Thoracic aorta (tissue), 2 donors: ENCODE measurements at places on chromosomes 7 and 10. TPM values are rescaled to one million over a fixed set of nuclear protein-coding genes. Genes with fewer than 3 reads are reported as not detected.

GRCh38 chr7:81268551-81268950, 349.7 kb upstream of the SEMA3C start:
- no peak for DNase-seq

DNA sequence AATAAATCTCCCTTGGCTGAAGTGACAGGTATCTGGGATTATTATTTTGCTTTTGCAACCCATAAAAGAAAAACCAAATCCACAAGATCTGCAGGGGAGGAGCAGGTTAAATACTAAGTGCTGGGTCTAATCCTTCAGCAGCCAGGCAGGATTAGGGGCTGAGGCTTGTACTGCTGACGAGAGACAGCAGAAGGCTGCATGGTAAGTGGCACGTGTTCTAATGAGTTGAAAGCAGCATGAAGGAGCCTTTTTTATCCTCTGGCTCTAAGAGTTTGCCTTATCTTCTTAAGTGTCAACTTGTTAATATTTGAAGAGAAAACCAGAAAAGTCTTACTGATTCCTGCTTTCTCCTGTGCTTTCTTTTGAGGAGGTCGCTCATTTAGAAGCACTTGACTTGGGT, 50.0 kb downstream of the LYZL2 start:
- no peak for DNase-seq

GRCh38 chr7:130304878-130305277, 11.9 kb downstream of the CPA4 start:
- DNase-seq, result no peak

DNA sequence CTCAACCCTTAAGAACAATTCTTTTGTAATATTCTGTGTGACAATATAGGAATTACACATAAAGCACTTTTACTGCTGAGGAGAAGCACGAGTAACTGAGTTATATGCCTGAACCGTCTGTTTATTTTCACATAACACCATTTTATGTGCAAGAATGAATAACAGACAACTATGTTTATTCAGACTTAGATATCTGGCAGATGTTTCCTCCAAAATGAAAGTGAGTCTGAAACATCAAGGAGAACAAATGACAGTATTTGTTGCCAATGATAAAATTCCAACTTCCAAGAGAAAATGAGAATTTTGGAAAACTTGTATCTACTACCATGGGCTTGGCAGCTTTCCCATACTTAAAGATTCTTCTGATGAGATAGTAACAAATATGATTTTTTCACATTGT, 51.4 kb downstream of the DNMBP start:
- no peak for DNase-seq

DNA sequence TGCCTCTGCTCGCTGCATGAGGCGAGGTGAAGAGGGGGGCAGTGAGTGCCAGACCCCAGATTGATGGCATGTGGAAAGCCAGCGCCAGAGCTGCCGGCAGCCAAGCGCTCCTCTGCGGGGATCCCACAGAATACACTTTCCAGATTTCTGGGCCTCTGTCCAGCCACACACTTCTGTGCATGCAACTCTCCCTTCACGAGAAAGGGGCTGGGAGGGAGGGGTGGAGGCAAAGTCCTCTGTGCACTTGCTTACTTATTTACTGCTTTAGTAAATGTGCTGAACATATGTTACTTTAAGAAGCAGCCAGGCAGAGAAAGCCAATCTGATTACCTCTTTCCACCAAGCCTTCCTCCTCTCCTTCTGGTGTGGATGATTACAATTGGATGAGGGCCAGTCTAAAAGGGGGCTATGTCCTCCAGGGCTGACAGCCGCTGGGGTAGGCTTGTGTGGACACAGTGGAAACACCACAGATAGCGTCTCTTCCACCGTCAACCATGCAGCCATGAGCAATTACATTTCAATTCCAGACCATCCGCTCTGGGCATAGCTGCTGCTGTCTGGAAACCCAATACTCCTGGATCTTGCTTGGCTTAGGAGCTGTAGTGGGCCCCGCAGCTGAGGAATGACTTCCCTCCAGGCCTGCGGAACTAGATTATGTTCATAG, 322.8 kb upstream of the ANKRD30A start:
- no peak for DNase-seq

DNA sequence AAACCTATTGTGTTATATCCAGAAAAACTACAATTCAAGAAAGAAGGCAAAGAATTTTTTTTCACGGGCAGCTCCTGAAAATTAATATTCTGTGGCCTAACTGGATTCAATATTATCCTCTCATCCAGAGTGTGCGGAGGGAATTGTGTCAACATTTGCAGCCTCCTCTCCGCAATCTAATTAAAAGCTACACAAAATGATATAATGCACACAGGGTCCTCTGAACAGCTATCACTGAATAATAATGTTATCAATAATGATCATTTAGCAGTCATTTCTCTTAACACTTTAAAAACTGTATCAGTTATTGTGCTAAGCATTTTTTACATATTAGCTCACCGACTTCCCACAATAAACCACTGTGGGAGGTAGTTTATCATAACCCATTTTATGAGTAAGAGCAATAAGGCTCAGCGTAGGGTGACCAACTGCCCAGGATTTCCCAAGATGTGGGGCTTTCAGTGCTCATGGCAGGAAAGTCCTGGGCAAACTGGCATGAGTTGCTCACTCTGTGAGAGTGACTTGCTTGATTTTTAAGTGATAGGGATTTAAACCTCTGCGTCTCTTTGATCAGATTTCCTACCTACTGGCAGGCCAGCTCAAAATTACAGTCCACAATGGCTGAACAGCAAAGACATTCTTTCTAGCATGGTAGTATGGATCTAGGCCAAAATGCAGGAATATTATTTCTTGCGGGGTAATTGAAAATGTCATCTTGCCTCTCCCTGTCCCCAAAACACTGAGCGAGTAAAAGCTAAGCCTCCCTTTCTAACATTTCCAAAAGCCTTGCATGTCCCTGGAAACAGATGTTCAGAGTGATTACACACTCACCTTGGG, 65.7 kb downstream of the AOAH start:
- DNase-seq, result no peak

DNA sequence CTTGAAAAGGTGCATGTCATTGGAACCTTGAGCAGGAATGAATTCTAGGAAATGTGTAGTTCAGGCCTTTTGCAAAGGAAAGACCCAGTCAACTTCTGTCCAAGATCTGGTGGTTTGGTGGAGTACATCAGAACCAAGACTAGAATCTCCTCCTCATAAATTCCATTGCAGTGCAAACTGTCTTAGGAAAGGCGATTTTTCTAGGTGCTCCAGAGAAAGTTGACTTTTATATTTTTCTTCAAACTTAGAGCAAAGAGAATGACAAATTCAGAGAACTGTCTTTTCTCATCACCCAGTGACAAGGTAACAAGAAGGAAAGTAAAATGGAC, 50.0 kb downstream of the PRTFDC1 start:
- no peak for DNase-seq

GRCh38 chr7:141156407-141156806, 82.5 kb downstream of the TMEM178B start:
- no peak for DNase-seq

Gene ZNF33A
- total RNA-seq, result 51.5 TPM

Gene KCNIP2
- 1.2 TPM for total RNA-seq

Gene ITPRID1
- not detected for total RNA-seq
